Stimulated activated naive B cell treated with anti-CD40 and anti-IgM and Interleukin-4, amounts not matched to agents 10 μg/mL and 1 μg/mL and 100 μg/mL, for 72 hours (primary cell): ENCODE measurements at places on chromosomes 4 and X.

- no peak for DNase-seq
Observed at GRCh38 chr4:39852636-39853035, 125.1 kb downstream of the PDS5A start.

- no peak for DNase-seq
Observed at GRCh38 chrX:115906881-115907280, 263.7 kb upstream of the AGTR2 start.

DNA sequence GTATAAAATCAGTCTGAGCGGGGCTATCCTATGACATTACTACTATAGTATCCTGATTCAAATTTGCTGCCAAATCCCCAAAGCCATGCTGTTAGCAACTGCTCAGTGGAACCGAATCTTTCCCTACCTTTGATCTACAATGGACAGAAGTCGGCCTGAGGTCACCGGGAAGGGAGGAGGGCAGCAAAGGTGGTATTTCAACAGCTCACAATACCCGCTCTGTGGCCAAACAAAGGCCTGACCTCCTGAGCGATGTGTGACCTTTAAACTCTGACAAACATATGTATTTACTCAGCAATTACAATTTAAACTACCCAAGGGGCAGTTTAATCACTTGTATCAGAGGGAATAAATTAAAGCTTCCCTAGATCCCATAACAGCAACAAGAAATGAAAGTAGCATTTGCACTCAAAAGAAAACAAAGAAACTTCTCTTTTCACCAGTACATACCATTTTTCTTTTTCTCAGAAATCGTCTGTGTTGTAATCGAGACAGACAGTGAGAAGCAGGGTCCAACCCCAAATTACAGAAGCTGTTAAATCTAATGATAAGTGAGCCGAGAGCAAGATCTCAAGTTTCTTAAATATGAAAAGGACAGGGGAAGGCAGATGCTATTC lies 11.6 kb upstream of the TMEM128 start:
- no peak for DNase-seq

DNA sequence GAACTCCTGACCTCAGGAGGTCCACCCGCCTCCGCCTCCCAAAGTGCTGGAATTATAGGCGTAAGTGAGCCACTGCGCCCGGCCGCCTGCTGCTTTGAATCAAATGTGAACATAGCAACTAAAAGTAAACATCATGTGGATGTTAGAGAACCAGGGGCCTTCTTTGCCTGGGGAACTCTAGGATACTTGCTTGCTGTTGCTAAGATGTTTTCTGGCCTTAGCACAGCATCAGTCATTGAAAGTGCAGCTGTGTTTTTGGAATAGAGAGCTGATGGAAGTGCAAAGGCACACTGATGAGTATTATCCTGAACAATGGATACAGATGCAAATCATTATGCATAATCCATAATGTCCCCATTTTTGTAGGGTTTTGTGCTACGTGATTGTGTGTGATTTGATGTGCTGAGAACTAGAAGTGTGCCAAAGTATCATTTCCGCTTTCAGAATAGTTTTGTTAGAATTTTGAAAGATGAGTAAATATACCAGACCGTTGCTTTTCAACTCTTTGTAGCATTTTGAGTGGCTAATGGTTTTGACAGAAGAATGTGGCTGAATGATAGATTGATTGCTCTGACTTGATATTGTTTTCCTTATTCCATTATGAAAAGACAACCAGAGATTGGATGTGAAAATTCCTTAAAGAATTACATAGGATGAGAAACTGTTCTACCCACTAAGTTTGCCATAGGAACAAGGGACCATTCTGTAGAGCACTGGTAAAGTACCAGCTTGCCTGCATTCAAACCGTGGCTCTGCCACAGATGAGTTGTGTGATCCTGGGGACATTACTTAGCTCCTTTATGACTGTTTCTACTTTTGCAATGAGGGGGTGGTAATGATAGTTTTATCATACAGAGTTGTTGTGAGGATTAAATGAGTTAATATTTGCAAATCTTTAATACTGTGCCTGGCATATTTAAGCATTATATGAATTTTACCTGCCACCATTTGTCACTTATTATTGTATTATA lies 74.7 kb downstream of the REPS2 start:
- DNase-seq = no peak

GRCh38 chrX:105375816-105376215 lies 155.3 kb upstream of the TEX13A start:
- DNase-seq = no peak

DNA sequence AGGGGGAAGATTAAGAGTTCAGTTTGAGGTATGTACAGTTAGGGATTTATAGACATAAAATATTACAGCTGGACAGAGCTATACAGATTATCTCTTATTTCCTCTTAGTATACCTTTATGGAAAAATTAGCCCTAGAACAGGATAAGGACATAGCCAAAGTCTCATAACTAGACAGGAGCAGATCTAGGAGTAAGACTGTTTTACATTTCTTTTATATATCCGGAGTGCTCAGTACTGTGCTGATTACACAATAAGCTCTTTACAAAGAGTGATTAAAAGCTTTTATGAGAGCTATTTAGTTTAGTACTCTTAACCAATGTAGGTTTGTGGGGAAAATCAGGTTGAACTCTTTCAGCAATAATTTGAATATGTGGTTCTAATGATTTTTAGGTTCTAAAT lies 105.8 kb downstream of the TBX22 start:
- DNase-seq = no peak

GRCh38 chr4:119962631-119963030 lies 104.0 kb downstream of the MAD2L1 start:
- no peak for DNase-seq

GRCh38 chrX:154317391-154317995 lies 21.9 kb downstream of the TKTL1 start:
- no peak for DNase-seq

DNA sequence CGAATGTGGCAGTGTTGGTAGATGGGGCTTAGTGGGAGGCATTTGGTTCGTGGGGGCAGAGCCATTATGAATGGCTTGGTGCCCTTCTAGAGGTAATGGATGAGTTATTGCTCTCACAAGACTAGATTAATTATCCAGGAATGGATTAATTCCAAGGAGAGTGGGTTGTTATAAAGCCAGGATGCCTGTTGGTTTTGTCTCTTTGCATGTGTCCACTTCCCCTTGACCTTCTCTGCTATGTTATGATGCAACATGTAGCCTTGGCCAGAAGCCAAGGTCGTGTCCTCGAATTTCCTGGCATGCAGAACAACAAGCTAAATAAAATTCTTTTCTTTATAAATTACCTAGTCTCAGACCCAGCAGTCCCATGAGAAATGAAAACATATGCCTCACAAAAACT lies 111.2 kb upstream of the PLS3 start:
- no peak for DNase-seq

- no peak for DNase-seq
Observed at GRCh38 chr4:185346975-185347601, 48.6 kb downstream of the LRP2BP start.

GRCh38 chrX:118963159-118963558 lies 11.3 kb upstream of the LONRF3 start:
- no peak for DNase-seq

DNA sequence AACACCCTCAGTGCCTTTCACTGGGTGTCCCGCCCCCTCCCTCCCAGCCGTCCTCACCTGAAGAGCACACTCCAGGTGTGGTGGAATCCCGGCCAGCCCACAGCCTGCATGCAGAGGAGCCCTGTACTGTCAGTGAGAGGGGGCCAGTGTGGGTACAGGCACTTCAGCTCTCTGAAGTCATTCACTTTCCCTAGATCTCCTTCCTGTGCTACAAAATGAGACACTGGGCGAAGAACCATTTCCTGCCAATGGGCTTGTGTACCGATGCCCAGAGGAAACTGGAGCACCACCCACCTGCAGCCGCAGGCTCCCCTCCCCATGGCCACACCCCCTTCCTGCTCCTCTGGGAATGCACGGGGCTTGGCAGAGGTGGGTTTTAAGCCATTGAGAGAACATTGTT lies 73.9 kb upstream of the C4orf50 start:
- DNase-seq = no peak

DNA sequence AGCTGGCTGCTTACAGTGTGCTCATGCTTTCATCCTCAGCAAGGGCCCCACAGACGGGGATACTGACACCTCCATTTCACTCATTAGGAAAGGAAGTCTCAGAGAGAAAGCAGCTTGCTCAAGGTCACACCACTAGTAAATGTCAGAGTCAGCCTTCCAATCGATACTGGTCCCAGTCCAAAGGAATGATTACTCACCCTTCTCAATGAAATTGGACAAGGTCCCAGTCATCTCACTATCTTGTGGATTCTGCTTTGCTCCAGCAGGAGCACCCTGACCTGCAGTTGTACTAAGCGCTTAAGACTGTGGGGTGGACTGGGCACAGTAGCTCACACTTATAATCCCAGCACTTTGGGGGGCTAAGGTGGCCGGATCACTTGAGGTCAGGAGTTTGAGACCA lies 132.2 kb upstream of the SLC34A2 start:
- DNase-seq = no peak

DNA sequence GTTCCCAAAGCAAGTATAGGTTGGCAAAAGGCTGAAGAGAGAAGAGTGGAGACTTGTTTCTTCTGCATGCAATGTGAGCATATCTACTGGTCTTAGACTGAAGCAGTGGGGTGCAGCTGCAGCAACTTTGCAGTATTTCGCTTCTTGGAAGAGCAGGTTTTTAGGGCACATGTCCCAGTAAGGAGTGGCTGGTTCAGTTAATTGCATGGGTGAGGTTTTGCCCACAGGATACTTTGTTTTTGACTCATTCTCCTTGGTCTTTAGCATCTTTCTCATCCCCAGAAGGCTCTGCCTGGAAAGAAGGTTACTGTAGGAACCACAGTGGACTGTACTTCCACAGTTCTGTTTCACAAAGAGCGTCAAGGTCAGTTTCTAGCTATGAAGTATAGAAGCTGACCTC lies 68.0 kb upstream of the NR3C2 start:
- no peak for DNase-seq

DNA sequence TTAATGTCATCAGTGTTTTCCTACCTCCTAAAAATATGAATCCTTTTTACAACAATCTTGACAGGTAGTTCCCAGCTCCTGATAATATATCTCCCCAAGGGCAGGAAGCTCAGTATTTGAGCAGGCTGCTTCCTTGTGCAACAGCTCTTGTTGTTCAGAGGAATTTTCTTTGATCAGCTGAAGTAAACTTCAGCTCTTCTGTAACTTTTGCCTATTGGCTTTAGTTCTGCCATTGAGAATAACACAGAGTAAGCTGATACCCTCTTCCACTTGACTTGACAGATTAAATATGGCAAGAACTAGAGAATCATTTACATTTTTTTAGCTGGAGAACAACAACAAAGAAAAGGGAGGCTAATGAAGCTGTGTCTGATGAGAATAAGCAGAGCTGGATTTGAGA lies 75.2 kb downstream of the LUZP4 start:
- DNase-seq = no peak

DNA sequence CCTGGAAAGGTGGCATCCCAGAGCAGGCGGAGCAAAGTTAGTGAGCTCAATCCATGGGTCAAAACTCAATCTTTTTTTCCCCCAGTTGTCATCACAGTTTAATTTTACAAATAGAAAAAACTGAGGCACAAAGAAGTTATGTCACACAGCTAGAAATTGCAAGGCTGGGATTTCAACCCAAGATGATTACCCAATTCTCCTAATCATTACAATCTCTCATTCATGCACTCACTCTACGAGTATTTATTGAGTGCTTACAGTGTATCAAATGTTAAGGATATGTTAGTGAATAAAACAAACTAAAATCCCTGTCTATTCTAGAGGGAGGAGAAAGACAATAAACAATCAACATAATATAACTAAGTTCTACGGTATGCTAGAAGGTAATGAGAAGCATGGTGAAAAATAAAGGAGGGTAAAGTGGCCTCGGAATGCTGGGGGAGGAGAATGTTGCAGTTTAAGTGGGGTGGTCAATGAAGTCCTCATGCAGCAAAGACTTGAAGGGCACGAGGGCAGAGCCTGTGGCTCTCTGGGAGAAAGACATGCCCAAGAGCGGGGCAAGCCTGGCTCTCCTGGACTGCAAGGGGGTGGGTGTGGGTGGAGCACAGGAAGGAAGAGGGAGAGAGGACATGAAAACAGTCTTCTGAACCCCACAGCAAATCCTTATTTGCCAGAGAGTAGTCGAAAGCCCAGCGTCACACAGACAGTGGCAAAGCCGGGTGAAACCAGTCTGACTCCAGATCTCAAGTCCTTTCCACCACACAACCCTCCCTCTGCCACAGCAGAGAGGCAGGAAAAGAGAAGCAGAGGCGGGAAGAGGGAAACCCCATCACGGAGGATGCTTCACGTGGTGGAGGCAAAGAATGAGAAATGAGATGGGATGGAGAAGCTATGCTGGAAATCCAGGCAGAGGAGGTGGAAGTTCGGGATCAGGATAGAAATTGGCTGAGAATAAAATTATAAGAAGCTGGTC lies 48.3 kb downstream of the RAB33B start:
- no peak for DNase-seq

GRCh38 chr4:100986360-100986868 lies 360.9 kb downstream of the PPP3CA start:
- DNase-seq = no peak

DNA sequence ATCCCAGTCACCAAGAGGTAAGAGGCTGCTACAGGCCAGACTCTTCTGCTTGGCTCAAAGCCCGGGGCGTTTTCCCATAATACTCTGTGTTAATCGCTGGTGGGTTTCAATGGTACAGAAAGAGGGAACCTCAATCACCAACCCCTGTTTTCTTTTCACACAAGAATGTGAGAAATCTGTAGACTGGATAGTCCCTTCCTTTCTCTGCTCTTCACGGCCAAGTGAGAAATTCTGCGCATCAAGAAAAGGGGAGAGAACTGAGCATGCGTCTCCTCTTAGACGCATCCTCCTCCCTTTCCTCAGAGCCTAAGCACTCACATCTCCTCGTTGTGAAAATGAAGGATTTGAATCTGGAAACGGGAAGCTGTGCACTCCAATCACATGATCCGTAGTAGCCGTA lies 64.7 kb downstream of the CLNK start:
- DNase-seq = no peak

- DNase-seq = no peak
Observed at GRCh38 chr4:147620315-147620714, 3.1 kb downstream of the TMEM184C start.

DNA sequence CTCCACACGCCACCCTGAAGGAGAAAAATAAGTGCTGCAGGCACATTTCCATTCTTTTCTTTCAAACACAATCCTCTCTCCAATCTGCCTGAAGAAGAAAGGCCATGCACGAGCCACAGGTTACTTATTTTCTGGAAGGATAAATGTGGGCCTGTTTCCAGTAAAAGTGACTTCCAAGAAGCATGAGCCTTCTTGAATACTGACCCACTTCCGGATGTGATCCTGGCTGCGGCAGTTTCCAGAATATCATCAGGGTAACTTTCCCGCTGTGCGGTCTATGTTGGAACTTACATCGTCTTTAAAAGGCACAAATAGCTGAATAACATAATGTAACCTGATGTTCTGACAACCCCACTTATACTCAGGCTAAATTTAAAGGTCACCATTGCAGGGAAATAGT lies 66.3 kb upstream of the TAPT1 start:
- no peak for DNase-seq

DNA sequence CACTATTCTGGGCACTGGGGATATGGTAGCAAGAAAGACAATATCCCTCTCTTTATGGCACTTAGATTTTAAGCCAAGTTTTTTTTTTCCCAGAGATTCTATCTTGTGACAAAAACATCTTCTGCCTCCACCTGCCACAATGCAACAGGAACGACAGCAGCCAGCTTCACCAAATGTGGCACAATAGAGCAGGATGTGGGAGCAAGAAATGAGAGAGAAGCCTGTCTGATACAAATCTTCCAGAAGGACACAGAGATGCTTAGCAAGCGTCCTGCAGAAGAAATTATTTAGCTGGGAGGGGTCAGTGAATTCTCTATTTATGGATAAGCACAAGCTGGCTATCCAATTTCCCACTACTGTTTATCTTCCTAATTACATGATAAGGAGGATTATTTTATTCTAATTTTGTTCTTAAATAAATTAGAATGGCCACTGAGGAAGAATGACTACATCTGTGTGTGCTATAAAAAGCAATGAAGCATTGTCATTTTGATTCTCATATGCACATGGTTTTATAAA lies 27.1 kb upstream of the ZNF330 start:
- no peak for DNase-seq
